Purkinje cell (primary cell): ENCODE measurements at places on chromosomes 6 and 20. TPM values are rescaled to one million over a fixed set of nuclear protein-coding genes. Genes with fewer than 3 reads are reported as not detected.

PPP1R16B gene
- 5.2 and 7.0 TPM in 2 replicates for polyA plus RNA-seq

MAP3K7 gene
- 32.1 and 38.1 TPM in 2 replicates for polyA plus RNA-seq

SIRPD gene
- polyA plus RNA-seq, result 2.2 TPM in 1 of 2 replicates, not detected in the other

SLC22A7 gene
- 0.63 TPM in 1 of 2 replicates, not detected in the other for polyA plus RNA-seq

PLA2G7 gene
- 1.7 and 5.4 TPM in 2 replicates for polyA plus RNA-seq

POM121L2 gene
- polyA plus RNA-seq, result not detected in 2 replicates

ADGRB3 gene
- 135 and 137 TPM in 2 replicates for polyA plus RNA-seq

EGFL8 gene
- 2.5 and 3.6 TPM in 2 replicates for polyA plus RNA-seq
